ENCODE measurements at places on chromosomes 12 and 14.

DNA sequence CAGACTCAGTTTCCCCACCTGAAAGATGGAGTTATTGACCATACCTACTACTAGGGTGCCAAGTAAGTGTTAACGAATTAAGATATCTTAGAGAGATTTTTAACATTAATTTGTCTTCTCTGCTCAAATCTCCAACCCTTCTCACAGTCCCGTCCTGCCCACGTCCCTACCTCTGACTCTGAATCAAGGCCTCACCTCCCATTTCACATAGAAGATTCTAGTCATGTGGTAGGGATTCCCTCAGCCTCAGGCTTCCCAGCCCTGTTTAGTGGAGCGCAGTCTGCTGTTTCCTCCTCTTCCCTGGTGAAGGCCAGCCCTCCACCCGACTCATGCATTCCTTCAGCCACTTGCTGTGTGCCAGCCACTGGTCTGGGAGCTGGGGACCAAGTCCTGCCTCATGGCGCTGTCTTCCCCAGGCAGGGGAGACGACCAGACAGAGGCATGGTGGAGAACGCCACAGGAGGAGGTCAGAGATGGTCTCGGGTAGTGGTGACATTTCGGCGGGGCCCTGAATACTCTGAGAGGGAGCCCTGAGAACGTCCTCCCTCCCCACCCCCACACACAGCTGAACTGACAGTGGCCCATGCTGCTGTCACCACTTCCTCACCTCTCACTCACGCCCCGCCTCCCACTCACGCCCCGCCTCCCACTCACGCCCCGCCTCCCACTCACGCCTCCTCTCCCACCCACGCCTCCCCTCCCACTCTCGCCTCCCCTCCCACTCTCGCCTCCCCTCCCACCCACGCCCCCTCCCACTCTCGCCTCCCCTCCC is 38.8 kb downstream of the TMEM63C start:
- no peak for DNase-seq

GRCh38 chr12:753611-754472 is 1.5 kb downstream of the WNK1 start:
- peak; percentile 70 for DNase-seq

GRCh38 chr12:131340616-131341210 is 370.2 kb upstream of the SFSWAP start:
- DNase-seq: no peak

DNA sequence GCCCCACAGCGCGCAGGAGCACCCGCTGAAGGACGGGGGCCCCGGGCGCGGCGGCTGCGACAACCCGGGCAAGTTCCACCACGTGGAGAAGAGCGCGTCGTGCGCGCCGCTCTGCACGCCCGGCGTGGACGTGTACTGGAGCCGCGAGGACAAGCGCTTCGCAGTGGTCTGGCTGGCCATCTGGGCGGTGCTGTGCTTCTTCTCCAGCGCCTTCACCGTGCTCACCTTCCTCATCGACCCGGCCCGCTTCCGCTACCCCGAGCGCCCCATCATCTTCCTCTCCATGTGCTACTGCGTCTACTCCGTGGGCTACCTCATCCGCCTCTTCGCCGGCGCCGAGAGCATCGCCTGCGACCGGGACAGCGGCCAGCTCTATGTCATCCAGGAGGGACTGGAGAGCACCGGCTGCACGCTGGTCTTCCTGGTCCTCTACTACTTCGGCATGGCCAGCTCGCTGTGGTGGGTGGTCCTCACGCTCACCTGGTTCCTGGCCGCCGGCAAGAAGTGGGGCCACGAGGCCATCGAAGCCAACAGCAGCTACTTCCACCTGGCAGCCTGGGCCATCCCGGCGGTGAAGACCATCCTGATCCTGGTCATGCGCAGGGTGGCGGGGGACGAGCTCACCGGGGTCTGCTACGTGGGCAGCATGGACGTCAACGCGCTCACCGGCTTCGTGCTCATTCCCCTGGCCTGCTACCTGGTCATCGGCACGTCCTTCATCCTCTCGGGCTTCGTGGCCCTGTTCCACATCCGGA is 1.4 kb downstream of the FZD10 start:
- no peak for DNase-seq

DNA sequence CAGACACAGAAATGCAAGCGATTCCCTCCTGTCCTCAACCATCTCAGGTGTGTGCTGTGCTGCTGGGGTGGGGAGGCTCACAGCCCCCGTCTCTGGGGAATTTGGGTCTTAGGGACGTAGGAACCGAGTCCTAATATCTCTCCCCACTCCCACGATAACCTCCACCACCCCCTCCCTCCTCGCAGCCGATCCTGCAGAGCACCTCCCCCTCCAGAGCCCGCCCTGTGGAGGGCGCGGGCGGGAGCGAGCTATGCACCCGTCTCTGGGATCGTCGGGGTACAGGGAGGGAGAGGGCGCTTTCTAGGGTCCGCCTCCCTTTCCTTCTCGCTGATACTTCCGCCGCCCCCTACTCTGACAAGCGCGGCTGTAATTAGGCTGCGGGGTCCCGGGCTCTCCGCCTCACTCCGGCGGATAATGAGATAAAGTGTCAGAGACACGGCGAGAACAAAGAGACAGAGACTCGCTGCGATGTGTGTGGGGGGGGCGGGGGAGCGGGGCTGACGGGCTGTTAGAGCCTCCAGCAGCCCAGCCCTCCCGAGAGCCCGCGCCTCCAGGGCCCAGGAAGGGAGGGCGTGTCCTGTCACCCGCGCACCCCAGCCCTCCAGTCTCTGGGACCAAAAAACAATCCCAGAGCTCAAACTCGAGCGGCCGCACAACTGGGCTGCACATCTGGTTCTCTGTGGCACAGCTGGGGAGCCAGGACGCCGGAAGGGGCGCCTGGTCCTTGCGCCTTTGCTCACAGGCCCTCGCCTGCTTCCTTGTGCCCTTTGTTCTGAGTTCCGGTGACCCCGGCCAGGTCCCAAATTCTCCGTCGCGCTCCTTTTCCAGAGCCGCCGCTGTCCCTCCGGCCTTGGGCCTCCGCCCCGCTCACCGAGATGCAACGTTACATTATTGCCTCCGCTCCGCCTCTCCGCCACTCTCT is 8.7 kb downstream of the SHMT2 start:
- DNase-seq: peak; percentile 58

- DNase-seq: no peak
Measured at GRCh38 chr12:43586646-43587245, 34.7 kb upstream of the ADAMTS20 start.

GRCh38 chr12:75656648-75657047 is 145.2 kb upstream of the KRR1 start:
- no peak for DNase-seq

- DNase-seq: peak; percentile 58
Measured at GRCh38 chr14:77375973-77376770, 722 bp downstream of the TMED8 start.

- no peak for DNase-seq
Measured at GRCh38 chr12:127383281-127383680, 883.7 kb upstream of the TMEM132C start.

DNA sequence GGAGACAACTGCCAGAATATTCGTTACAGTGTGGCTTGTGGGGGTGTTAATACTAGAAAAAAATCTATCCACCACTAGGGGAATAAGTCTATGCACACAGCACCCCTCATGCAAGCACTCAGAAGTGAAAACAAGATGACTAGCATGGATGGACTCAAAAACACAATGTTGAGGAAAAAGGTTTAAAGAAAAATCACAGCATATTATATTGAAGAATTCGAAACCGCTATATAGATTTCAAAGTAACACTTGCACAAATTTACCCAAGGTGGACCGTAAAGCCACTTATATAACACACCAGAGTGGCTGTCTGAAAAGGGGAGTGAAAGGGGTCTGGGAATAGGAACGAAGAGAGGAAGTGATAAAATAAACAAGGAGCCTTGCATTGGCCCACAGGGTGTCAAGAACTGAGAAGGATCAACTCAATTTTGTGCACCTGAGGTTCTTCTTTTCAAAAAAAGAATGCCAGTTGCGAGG is 544 bp downstream of the ABCD4 start:
- DNase-seq: peak; percentile 37

GRCh38 chr12:128259556-128260070 is 7.4 kb upstream of the TMEM132C start:
- DNase-seq: peak; percentile 35

- peak; percentile 30 for DNase-seq
Measured at GRCh38 chr12:93447555-93448290, 6.0 kb upstream of the UBE2N start.

- DNase-seq: no peak
Measured at GRCh38 chr12:96368233-96368632, 32.0 kb downstream of the CDK17 start.

GRCh38 chr12:102513272-102513671 is 32.9 kb upstream of the IGF1 start:
- no peak for DNase-seq

DNA sequence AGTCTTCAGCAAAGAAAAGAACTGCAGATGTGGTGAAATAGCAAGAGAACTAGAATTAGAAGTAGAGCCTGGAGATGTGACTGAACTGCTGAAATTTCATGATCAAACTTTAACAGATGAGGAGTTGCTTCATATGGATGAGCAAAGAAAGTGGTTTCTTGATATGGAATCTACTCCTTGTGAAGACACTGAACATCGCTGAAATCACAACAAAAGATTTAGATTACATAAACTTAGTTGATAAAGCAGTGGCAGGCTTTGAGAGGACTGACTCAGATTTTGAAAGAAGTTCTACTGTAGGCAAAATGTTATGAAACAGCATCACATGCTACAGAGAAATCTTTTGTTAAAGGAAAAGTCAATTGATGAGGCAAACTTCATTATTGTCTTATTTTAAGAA is 175.0 kb downstream of the KIF21A start:
- DNase-seq: no peak

GRCh38 chr12:29103539-29103974 is 45.5 kb upstream of the FAR2 start:
- peak; percentile 66 for DNase-seq

DNA sequence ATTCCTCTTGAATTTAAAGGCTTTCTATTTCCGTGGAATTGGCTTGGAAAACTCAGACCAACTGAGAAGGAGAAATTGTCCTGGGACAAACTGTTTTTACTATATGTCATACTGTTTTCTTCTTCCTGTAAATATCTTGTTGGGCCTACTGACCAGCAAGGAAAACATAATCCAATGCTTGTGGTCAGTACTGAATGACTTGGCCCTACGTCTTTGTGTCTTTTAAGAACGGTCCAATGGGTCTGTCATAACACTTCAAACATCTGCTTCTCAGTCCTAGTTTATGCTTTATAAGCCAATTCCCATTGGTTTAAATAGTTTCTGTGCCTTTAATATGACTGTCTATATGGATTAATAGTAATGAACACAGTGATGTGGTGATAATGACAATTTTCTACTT is 248.5 kb upstream of the DDHD1 start:
- no peak for DNase-seq

GRCh38 chr12:76898442-76898841 is 19.6 kb upstream of the CSRP2 start:
- no peak for DNase-seq

DNA sequence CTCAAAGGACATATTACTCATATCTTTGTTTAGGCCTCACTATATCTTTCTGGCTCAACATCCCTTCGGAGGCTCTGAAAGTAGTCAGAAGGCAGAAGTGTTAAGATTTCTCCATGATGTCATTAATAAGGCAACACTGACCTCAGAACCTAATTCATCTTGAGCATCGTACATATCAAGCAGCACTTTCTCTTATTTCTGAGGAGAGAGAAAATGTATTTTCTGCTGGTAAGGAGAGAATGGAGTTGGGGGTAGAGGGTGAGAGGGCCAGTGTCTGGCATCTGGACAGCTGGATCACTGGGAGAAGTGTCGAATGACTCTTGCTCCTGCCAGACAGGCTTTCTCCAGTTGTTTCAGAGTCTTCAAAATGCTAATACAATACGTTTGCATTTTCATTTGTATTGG is 213.2 kb upstream of the PRICKLE1 start:
- no peak for DNase-seq

GRCh38 chr14:72683787-72684186 is 210.1 kb downstream of the DPF3 start:
- no peak for DNase-seq

- DNase-seq: no peak
Measured at GRCh38 chr12:79156846-79157463, 292.4 kb downstream of the SYT1 start.

DNA sequence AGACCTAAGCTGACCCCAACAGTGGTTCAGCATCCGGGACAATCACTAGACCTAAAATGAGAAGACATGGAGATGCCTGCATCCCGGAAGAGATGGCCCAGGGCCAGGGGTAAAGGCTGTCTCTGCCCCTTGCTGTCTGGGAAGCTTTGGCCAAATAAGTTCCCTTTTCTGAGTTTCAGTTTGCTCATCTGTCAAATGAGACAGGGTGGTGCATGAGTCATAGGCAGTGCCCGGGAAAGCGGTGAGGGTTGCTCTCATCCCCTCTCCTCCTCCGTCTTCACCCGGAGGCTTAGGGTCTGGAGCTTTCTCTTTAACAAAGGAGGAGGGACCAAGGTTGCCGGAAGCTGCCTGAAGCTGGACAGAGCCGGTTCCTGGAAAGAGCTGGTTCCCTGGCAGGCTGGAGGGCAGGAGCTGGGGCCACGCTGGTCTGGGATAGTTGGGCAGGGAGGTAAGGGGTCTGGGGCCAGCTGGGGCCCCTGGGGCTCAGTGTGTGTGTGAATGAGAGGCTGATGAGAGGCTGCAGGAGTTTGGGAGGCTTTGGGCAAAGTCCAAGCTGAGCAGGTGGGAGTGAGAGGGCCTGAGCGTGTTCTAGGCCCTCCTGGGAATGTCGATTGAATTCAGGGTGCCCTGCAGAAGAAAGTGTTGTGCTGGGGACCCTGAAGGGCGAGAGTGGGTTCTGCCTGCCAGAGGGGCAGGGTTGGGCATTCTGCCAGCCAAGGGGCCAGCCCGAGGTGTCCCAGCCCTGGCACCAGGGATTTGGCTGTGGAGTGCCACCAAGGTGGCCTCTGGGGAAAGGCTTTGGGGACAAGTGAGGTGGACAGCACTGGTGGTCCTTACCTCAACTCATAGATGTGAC is at the start of gene SDSL:
TSS of gene SDSL (plus strand) at position 351 of the 856 bp plus-strand sequence. CDS start 5,603 bp downstream, outside the sequence.
- DNase-seq: peak; percentile 58

- no peak for DNase-seq
Measured at GRCh38 chr12:66662179-66662578, 16.7 kb downstream of the GRIP1 start.

GRCh38 chr12:77600468-77600843 is 230.2 kb upstream of the NAV3 start:
- no peak for DNase-seq

GRCh38 chr14:68886109-68886434 is 93.0 kb downstream of the ACTN1 start:
- DNase-seq: no peak

GRCh38 chr12:120132863-120133385 is 16.4 kb upstream of the RAB35 start:
- no peak for DNase-seq

DNA sequence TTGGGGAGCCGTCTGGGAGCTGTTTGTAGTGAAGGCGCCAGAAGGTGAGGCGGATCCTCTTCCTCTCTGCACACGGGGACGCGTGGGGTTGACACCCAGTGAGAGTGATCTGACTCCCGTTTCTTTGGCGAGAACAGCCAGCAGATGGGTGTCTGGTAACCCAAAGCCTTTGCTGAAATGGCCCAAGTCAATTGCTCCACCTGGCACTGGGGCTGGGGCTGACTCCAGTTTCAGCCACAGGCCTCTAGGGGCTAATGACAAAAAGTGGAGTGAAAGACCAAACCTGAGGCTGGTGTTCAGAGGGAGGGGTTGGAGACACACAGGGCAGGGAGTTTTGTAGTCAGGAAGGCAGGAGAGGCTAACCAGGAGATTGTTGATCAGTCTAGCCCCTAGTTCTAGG is 87.0 kb downstream of the FRMD6 start:
- no peak for DNase-seq
